GM12878 (cell line): ENCODE measurements at places on chromosomes 3 and 15. TPM values are rescaled to one million over a fixed set of nuclear protein-coding genes. Genes with fewer than 3 reads are reported as not detected.

The UBA7 gene
- 34.6 and 39.5 TPM in 2 replicates for polyA plus RNA-seq

The TUSC7 gene
- not detected in 2 replicates for polyA plus RNA-seq

The CASR gene
- 0.05 and 0.15 TPM in 2 replicates for polyA plus RNA-seq

The PATL2 gene
- polyA plus RNA-seq, result 4.6 and 7.3 TPM in 2 replicates

The KNSTRN gene
- polyA plus RNA-seq, result 62.4 and 64.5 TPM in 2 replicates

The ALPK3 gene
- not detected in 2 replicates for polyA plus RNA-seq

The AADACL2 gene
- not detected in 2 replicates for polyA plus RNA-seq

The MLH1 gene
- polyA plus RNA-seq, result 80.1 and 81.7 TPM in 2 replicates

The STARD5 gene
- 3.0 and 3.7 TPM in 2 replicates for polyA plus RNA-seq

The ATP13A4 gene
- polyA plus RNA-seq, result 0.86 and 0.88 TPM in 2 replicates

The BFSP2 gene
- 18.6 and 20.4 TPM in 2 replicates for polyA plus RNA-seq

The C2CD4B gene
- not detected in 2 replicates for polyA plus RNA-seq

The CFAP20DC gene
- polyA plus RNA-seq, result 2.8 and 2.9 TPM in 2 replicates

The RBP2 gene
- not detected in 2 replicates for polyA plus RNA-seq

The PRR23B gene
- polyA plus RNA-seq, result not detected in 2 replicates

The TNFSF10 gene
- 2.1 TPM in 2 replicates for polyA plus RNA-seq

The GOLGA6A gene
- not detected in 2 replicates for polyA plus RNA-seq

The ITGA11 gene
- 0.13 and 0.28 TPM in 2 replicates for polyA plus RNA-seq

The RAB27A gene
- 33.3 and 33.9 TPM in 2 replicates for polyA plus RNA-seq

The SPRED1 gene
- 0.19 and 0.48 TPM in 2 replicates for polyA plus RNA-seq

The GCHFR gene
- 69.7 and 77.3 TPM in 2 replicates for polyA plus RNA-seq

The IL5RA gene
- polyA plus RNA-seq, result 0.13 TPM in 1 of 2 replicates, not detected in the other
